HT1080 (cell line): ENCODE measurements at places on chromosomes 7 and 10. TPM values are rescaled to one million over a fixed set of nuclear protein-coding genes. Genes with fewer than 3 reads are reported as not detected.

Gene RNF32
- total RNA-seq, result 1.2 and 1.7 TPM in 2 replicates

Gene FAM180A
- not detected in 2 replicates for total RNA-seq

Gene PLXDC2
- 0.27 and 0.48 TPM in 2 replicates for total RNA-seq

Gene VGF
- total RNA-seq, result 29.8 and 45.2 TPM in 2 replicates

Gene AKR1D1
- total RNA-seq, result not detected in 2 replicates

Gene CCDC172
- total RNA-seq, result not detected in 2 replicates

Gene IDI2
- total RNA-seq, result not detected in 2 replicates

Gene NPC1L1
- total RNA-seq, result not detected in 2 replicates

Gene OPN4
- total RNA-seq, result not detected in 2 replicates

Gene TMEM176A
- not detected in 2 replicates for total RNA-seq

Gene NAMPT
- 54.9 and 67.0 TPM in 2 replicates for total RNA-seq

Gene VAX1
- total RNA-seq, result not detected in 2 replicates

Gene RBM20
- total RNA-seq, result 0.27 and 0.40 TPM in 2 replicates

Gene TMEM139
- not detected in 2 replicates for total RNA-seq

Gene YAE1
- total RNA-seq, result 39.8 and 55.4 TPM in 2 replicates

Gene NEUROD6
- total RNA-seq, result not detected in 2 replicates

Gene CDC14C
- not detected in 2 replicates for total RNA-seq

Gene GRID2IP
- not detected in 2 replicates for total RNA-seq

Gene RBP4
- 0.48 and 0.80 TPM in 2 replicates for total RNA-seq

Gene GLI3
- total RNA-seq, result 4.2 and 5.9 TPM in 2 replicates

Gene MSS51
- total RNA-seq, result 0.13 and 0.20 TPM in 2 replicates

Gene GPC2
- 0.51 TPM in 1 of 2 replicates, not detected in the other for total RNA-seq

Gene RAMP3
- not detected in 2 replicates for total RNA-seq

Gene PDSS1
- 39.7 and 42.7 TPM in 2 replicates for total RNA-seq

Gene SLC26A3
- total RNA-seq, result not detected in 2 replicates

Gene CALN1
- 1.9 and 2.4 TPM in 2 replicates for total RNA-seq

Gene MYH16
- total RNA-seq, result 29.6 and 30.4 TPM in 2 replicates

Gene FGL2
- total RNA-seq, result not detected in 2 replicates

Gene SEC31B
- total RNA-seq, result 0.93 and 1.9 TPM in 2 replicates

Gene WDR86
- total RNA-seq, result not detected in 2 replicates

Gene ABCB1
- total RNA-seq, result 0.32 TPM in 1 of 2 replicates, not detected in the other

Gene CDK14
- 6.9 and 8.1 TPM in 2 replicates for total RNA-seq

Gene PTEN
- 27.8 and 29.2 TPM in 2 replicates for total RNA-seq

Gene ITPRIP
- total RNA-seq, result 14.0 and 20.0 TPM in 2 replicates

Gene GNGT1
- not detected in 2 replicates for total RNA-seq

Gene NEURL1
- total RNA-seq, result not detected in 2 replicates

Gene OR2A12
- not detected in 2 replicates for total RNA-seq

Gene GPR141
- total RNA-seq, result not detected in 2 replicates

Gene TRIP6
- total RNA-seq, result 164 and 171 TPM in 2 replicates

Gene NXPH1
- not detected in 2 replicates for total RNA-seq
